ENCODE measurements at places on chromosomes 1 and 21.

DNA sequence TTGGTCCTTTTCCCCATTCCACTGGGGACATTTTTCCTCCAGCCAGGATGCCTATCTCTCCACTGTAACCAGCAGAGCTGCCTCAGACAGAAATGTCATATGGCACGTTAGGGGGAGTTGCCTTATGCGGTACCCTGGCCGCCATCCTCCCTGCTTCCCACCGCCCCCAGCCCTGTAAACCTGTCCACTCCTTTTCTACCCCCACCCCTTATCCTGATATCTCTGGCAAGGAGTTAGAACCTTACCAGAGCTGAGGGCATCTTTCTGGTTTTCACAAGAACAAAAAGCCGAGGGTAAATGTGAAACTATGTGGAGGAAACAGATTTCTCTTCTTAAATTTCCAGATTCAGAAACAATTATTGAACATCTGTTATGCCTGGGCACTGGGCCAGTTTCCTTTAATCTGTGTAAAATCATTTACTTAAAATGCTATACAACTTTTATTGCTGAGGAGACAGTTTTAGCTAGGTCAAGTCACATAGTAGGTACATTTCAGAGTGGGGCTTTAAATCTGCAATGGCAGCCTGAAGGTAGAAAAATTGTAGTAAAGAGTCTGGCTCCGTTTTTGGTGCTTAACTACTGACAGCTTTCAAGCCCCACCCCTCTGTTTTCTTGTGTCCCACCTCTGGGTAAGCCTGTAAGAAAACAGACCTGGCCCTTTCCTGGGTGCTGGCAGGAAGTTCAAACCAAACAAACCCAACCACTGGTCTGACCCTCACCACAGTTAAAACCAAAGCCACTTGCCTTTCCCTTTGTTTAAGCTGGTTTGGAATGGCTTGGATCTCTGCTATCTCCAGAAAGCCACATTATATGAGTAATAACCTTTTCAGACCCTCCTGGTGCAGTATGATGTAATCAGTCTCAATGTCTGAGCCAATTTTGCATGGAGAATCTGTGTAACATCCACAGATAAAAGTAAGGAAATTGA, 319.0 kb downstream of the HHAT start:
- no peak for DNase-seq

GRCh38 chr1:25698252-25698651, 81.7 kb downstream of the MAN1C1 start:
- DNase-seq, result no peak

DNA sequence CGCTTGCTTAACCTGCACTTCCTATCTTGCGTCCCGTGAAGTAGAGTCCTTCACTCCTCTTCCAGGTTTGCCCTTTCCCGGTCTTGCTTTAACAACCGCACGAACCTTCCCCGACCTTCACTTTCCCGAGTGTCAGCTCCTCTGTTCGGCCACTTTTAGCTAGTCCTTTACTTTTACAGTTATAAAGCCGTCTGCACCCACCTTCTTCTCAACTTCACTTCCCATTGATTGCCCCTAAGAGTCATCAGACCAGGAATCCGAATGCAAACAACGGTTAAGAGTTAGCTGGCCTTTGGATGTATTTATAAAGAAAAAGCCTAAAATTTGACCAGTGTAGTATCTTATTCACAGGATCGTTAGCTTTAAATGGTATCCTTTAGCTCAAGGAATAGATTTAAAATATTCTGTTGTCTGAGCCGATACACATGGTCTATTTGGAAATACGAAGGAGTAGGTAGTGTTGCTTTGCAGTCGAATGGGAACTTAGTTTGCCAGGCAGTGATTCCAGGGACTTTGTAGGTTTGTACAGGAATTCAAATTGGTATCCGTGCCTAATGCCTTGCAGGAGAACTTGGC, 1.4 kb downstream of the PPP2R5A start:
- no peak for DNase-seq

DNA sequence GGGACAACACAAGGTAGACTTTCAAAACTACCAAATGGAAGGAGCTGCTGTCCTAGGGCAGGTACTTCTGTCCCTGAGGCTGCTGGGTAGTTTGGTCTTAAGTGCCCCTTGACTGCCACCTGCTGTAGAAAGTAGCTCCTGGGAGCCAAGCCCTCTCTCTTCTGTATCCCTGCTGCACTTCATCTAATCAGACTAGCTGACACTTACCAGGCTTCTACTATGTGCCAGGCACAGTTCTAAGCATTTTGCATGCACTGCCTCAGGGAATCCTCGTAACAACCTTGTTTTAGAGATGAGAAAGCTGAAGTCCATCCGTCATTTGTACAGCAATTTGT, 15.9 kb upstream of the SRSF4 start:
- no peak for DNase-seq

DNA sequence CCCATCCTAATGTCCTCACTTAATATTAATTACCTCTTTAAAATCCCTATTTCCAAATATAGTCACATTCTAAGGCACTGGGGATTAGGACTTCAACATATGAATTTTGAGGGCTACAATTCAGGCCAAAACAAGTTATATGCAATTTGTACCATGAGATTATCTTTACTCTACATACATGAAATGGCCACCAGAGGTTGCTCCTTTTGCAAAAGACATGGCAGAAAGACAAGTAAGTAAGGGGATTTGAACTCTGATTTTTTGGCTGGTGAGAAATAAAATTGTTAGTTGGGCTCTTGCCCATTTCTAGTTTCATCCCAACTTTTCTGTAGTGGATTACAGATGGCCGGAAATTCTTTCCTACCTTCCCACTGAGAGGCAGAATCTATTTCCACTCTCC, 4.8 kb upstream of the ALG6 start:
- no peak for DNase-seq

DNA sequence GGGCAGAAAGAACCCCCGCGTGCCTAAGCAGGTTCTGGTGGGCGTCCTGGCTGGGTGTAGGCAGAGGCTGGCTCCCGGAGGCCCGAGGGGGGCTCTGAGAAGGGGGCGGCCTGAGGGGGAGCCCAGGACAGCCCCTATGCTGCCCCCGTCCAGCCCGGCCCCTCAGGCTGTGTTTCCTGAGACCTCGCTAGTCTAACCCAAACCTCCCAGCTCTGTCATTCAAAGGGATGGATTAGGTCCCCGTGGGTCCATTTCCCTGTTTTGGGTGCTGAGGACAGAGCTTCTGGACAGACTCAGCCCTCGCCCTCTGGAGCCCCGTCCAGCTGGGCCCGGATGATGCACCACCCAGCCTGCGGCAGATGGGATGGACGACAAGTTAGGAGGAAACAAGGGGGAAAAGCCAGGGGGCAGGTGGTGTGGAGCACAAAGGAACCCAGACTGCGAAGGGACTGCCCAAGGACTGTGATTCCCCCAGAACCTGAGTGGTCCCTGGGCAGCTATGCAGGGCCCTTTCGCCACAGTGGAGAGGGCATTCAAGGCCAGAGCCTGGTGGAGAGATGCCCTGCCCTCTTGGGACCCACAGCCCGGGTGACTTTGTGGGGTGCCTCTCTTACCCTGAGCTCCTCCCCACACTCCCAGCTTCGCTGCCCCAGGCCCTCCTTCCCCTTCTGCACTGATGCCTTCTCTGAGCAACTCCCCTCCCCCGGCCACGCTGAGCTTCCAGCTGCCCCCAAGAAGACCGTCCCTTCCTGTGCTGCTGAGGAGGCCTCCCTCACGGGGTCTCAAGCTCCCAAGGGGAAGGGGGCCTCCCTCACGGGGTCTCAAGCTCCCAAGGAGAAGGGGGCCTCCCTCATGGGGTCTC, 2.8 kb downstream of the HES4 start:
- no peak for DNase-seq

DNA sequence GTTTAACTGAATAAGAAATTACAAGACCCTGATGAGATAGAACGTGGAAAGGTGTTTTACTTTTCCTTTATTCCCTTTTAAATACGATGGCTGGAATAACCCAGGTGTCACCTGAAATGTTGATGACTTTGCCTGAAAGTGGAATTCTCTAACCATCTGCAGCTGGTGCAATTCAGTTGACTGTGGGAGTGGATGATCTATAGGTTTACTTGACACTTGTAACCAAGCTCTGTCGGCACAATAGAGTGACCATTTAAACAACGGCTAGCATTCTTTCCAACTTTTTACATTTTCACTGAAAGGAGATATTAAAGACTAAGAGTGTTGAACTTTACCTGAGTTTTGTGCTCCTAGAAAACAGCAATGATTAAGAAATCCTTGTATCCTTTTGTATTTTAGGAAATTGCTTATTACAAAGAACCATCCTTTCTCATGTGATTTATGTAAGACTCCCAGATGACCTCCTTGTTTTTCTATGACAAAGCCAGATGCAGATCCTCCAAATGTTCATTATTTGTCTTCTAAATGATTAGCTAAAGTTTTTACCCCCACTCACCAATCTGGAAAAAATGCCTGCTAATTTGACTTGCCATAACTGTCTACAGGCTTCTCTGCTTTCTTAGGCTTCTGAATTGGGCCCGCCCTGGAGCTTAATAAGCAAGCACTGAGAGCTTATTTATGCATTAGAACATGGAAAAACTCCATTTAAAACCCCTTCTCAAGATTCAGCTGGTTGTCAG, 129.5 kb upstream of the LRRC7 start:
- no peak for DNase-seq

All from NCI-H1048 (cell line).